ENCODE measurements at places on chromosomes 6 and 20.

DNA sequence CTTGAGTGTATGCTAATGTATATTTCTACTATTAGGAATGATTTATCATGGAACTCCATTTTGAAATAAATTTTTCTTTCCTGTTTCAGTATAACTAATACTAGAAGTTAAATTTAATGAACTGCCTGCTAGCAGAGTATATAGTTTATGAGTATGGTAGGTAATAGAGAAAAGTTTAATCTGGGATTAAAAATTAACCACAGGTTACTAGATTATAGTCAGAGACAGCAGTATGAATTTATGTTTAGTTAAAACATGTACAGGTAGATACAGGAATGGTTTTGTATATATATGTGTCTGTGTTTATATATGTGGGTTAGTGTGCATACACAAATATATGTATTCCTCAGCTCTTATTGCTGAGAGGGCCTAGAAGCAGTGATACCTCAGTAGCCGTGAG lies 32.3 kb downstream of the CD2AP start:
- no peak for DNase-seq

DNA sequence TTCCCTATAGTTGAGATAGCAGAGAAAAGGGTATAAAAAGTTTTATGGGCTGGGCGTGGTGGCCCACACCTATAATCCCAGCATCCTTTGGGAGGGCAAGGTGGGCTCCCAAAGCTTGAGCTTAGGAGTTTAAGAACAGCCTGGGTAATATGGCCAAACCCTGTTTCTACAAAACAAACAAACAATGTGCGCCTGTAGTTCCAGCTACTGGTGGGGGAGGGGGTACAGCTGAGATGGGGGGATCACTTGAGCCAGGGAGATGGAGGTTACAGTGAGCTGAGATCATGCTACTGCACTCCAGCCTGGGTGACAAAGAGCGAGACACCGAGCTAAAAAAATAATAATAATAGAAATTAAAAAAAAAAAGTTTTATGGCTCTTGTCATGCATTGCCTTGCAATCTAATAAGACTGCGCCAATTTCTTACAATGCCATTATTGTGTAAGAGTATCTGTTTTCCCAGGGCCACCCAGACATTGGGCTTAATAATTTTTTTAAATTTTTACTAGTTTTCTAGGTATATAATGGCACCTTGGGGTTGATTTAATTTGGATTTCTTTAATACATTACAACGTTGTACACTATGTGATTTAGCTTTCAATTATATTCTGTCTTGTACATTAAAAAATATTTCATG lies 3.9 kb downstream of the ACSS2 start:
- DNase-seq, result no peak

- no peak for DNase-seq
Observed at GRCh38 chr6:114389111-114389510, 46.3 kb upstream of the HS3ST5 start.

GRCh38 chr6:84696166-84696565 lies 68.2 kb downstream of the TBX18 start:
- no peak for DNase-seq

Measured in activated CD4-positive, alpha-beta T cell treated with anti-CD3 and anti-CD28 coated beads for 24 hours (primary cell).